GM12865 (cell line): ENCODE measurements at places on chromosomes 1 and 21.

DNA sequence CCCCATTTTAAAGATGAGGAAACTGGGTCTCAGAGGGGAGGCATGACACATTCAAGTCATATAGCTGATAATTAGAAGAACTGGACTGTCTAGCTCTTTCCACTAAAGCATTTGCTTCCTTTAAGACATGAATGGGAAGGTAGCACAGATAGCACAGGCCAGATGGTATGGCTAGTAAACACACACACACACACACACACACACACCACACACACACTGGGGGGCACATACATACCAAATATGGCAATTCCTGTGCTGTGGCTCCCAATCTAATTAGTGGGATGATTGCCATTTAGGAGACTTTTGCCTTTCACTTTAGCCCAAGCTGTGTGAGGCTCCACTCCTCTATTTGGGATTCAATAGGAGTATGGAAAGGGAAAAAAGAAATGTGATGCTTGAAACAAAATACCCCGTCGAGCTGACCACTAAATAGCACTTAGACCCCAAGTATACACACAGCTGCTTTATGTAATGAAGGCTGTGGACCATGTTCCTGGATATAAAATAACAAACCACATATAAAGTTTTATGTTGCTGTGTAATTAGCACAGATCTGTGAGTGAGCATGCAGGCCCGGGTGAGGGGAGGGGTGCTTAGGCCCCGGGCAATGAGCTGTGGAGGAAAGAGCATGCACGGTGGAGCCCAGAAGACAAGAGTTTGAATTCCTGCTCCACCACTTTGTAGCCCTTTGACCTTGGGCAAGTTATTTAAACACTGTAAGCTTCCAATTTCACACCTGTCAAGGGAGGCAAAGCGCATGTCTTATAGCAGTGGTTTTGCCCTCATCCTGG lies 6.8 kb upstream of the TRABD2B start:
- no peak for DNase-seq

DNA sequence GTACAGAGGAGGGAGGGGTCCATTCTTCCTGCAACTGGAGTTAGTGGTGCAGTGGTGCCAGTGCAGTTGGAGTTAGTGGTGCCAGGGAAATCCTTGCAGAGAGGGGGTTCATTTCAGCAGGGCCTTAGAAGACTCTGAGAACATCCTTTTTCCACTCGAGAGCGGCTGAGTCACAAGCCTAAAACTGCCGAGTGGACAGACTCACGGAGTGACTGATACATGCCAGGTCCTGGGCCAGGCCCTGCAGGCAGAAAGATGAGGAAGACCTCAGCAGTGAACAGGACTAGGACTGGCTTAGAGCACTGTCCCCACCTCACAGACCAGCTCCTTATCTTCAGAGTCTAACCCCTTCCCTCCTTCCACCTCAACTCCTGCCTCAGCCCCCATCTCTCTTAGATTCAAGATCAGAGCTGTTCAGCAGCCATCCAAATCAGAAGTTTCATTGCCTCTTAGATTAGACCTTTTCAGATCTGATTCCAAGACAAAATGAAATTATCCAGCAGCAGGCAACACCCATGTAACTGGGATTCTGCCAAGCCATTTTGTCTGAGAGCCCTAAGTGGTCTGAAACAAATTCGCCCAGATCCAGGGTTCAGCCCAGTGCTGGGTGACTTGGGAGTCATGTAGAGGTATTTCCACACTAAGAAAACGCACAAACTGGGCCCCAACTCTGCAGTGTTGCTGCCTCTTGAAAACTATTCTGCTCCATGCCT lies 12.7 kb upstream of the IKBKE start:
- no peak for DNase-seq

GRCh38 chr21:30437010-30437565 lies 3.0 kb upstream of the KRTAP15-1 start:
- no peak for DNase-seq

- DNase-seq: no peak
These were observed 160.2 kb downstream of the PRDM16 start for GRCh38 chr1:3229081-3229725.

DNA sequence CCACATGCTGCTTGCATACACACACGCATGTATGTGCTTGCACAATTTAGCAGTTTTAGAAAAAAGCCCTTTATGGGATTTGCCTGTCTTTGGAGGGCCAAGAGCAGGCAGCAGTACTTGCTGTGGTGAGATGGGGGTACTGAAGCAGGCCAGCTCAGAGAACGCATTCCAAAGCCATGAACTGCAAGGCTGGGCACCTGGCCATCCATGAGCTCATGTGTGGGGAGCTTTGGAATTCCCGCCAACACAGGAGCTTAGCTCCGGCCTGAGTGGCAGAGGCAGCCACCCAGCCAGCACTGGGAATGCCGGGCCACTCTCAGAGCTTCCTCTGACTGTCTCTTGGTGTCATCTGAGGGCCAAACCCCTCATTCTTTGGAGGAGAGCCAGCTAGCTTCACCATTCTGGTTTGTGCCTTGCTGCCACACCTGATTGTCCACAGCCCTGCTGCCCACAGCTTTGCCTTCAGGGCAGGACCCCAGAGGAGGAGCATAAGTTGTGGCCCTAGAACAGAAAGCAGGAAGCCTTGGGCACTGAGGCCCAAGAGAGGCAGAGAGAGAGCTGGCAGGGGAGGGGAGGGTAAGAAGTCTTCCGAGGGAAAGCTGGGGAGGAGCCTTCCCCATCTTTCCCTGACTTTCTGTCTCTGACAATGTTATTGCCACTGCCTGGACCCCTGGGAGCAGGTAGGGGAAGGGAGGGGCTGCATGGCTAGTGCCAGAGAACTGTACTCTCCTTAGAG lies 92.1 kb upstream of the POU3F1 start:
- DNase-seq: no peak

DNA sequence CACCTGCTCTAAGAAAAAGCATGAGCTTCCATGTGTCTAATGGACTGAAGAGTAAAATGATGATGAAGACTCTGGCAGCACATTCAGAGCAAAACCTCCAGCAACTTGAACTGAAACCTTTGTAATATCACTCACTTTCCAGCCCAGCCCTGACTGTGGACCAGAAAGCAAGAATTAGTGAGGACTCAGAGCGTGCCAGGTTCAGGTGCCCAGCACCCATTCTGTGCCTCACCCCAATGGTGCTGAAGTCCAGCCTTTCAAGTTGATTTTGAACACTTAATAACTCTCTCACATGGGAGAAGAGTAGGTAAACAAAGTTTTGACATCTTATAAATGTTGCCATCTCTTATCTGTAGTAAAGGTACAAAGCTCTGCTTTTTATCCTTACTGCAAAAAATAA lies 350.0 kb downstream of the KCNH1 start:
- no peak for DNase-seq

- DNase-seq: no peak
These were observed 22.7 kb upstream of the RGS8 start for GRCh38 chr1:182707122-182707521.

DNA sequence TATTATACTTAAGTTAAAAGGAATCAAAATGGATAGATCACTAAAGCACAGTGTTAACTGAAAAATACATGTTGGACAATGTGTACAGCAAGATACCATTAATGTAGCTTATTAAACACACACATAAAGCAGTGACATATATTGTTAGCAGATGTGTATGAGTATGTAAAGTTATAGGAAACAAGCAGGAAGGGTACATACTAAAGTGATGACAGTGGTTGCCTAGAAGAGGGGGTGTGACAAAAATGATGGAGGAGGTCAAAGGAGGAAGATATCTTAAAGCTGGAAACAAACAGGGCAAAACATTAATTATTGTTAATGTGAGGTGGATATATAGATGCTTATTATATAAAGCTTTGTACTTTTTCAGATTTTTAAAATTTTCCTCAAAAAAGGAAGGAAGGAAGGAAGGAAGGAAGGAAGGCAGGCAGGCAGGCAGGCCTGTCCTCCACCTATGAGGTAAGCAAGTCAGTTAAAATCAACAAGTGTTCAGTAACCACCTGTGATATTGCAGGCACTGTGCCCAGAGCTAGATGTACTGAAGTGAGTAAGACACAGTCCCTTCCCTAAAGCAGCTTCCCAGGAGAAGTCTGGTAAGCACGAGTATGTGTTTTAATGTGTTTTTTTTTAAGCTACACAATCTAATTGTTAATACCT lies 252.9 kb upstream of the NR5A2 start:
- no peak for DNase-seq

DNA sequence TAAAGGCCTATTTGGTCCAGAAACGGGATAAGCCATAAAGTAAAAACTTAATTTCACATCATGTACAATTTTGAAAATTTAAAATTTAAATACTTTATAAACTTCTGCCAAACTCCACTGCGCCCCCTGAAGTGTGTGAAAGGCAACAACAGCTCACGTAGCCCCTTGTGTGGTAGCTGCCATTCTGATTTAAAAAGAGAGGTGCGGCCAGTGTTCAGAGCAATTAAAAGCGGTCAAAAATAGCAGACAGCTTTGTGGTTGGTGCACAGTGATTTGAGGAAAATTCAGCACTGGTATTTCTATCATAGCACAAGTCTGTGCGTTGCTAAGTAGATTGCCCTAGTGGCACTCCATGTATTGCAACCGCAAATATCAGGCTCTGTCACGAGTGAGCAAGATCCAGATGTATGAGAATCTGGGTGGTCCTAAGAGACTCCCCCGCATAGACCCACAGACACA lies 122.5 kb downstream of the ATG4C start:
- DNase-seq: peak; percentile 17

DNA sequence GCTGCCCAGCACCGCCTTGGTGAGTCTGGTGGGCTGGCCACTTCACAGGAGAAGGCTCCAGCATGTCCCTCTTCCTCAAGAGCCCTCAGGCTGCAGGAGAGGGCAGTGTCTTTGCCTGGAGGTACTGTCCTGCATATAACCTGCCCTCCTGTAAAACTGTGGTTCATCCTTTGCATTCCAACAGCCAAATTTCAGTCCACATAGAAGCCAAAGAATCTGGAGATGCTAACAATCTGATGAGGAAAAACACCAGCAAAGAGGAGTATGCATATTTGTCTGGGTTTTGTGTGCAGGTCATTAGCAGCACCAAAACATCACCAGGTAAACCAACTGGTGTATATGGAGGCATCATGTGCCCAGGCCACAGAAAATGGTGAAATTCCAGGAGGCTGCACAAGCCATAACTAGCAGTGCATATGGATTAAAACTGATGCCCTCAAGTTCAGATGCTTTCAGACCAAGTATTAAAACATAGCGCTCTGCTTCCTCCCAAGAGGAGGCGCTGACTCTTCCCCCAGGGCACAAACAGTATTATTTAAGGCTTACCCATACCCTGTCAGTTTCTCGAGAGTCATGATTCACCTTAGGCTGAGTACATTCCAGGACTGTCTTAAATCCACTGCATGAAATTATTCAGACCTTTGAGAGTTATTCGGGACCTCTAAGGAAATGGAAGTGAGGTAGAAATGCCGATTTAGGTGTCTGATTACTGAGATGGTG lies 150.5 kb upstream of the COA6 start:
- no peak for DNase-seq

DNA sequence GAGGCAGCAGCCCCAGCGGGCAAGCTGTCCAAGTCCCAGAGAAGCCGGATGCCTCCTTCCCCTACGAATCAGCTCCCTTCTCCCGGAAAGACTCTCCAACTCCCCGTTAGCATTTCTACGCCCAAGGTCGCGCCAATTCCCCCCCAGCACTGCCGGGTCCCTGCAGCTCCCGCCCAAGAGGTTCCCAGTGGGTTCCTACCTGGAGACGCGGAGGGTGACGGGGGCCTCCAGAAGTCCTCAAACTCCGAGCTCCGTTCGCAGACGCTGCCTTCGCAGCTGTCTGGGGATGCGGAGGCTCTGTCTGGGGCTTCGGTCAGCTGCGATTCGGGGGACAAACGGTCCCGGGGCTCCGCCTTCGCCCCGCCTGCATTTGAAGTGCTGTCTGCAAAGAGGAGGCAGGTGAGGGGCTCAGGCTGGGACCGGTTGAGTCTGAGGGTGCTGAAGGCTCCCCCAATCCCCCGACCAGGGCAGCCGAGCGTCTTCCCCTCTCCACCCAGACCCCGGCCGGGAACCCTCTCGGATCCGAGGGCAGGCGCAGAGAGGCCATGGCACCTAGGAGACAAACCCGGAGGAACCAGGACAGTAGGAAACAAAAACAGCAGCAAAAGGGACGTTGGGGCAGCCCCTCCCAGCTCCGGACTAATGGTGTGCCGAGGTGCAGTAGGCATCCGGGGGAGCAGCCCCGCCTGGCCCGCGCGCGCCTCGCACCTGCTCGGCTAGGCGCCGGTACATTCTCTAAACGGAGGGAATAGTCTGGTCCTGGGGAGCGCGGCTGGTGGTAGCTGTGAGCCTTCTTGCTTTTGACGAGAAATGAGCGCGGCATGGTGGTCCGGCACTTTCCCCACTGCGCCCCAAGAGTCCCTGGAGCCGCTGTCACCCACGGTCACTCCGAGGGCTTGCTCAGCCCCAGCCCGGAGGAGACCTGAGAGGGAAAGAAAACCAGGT lies 3.8 kb downstream of the GFI1 start:
- peak; percentile 46 for DNase-seq

GRCh38 chr1:222390181-222390580 lies 157.7 kb downstream of the HHIPL2 start:
- DNase-seq: no peak

DNA sequence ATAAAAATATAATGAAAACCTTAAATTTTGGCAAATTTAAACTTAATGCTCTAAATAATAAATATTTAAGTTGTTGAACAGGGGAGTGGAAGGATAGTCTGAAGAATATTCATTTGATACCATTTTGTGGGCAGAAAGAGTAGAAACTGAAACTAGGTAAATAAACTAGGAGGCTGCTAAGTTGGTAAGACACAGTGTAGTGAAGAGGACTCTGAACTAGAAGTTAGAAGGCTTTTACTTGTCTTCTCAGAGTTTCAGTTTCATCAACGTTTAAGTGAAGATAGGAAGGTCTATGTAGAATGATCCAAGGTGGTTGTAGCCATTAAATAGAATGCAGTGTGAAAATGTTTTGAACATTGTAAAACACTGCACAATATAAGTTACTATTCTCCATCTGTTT lies 516.9 kb downstream of the AMY1C start:
- no peak for DNase-seq

- no peak for DNase-seq
These were observed 438.9 kb downstream of the CAMTA1 start for GRCh38 chr1:7224081-7224534.

- no peak for DNase-seq
These were observed 4.5 kb downstream of the SH3GLB1 start for GRCh38 chr1:86708920-86709319.

DNA sequence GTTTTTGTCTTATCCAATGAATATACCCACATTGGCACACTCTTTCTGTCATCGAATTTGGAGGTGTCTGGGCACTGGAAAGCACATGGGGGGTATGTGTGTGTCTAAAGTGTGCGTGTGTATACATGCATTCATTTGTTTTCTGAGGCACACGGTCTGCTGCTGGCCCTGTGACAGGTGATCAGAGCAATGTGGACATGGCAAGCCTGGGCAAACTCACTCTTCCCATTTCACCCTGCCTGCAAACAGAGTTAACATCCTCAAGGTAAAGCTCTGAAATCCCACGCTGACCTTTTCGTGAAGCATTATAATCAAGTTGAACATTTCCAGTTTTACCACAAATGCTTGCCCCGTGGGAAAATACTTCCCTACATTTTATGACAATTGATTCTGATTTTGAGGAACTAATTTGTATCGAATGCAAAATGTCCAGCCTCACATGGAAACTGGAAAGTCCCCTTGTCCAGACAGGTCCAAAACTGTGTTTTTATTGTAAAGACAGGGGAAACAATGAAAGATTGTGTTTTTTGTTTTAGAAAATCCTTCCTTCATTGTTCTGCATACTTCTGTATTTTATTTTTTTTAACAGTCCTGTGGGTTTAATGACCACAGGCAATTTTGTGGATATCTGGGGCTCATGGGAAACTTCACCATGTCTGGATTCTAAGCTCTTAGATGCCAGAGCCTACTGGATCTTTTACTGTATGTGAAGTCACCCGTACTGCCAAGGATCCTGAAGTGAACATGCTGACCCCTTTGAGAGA lies 160.9 kb downstream of the PBX1 start:
- DNase-seq: no peak

- no peak for DNase-seq
These were observed 8.6 kb upstream of the TACSTD2 start for GRCh38 chr1:58585581-58586151.
